Colonic mucosa (tissue), 4 donors: ENCODE measurements at places on chromosomes 7 and 10. TPM values are rescaled to one million over a fixed set of nuclear protein-coding genes. Genes with fewer than 3 reads are reported as not detected.

DNA sequence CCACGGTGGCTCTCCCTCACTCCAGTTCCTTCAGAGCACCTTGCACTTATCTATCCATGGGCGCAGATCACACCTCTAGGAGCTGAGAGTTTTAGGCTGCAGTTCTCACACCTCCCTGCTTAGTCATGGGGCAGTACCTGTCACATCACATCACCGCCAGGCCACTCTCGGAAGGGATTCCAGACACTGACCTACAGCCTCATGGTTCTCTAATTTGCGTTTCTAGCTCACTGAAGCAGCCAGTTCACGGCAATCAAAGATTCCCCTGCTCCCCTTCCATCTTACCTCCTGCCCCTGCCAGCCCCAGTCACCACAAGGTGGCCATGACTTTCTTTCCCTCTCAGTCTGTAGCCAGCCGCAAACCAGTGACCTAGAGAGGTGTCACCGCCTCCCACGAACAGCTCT lies 34.2 kb downstream of the ADRB1 start:
- DNase-seq, result no peak

- DNase-seq, result no peak
Measured at GRCh38 chr7:18626086-18626485, 130.5 kb downstream of the HDAC9 start.

DNA sequence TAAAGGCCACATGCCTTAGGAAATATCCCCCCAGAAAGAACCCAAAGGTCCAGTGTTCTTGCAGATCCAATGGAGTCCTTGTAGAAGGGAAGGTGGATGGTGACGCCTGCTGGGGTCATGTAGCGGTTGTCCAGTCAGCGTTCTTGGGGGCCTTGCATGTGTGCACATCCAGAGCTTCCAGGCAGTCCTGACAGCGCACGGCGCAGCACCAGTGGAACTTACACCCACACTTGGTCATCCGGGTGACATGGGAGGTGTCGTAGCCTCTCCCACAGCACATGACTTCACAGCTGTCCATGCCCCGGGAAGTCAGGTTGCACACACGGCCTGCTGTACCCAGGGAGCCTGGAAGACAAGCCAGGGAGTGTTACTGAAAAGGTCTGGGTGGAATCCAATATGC lies 44.8 kb downstream of the WNT2 start:
- no peak for DNase-seq

GRCh38 chr10:16843252-16843870 lies 26.1 kb upstream of the RSU1 start:
- no peak for DNase-seq

Gene SPDYE6
- total RNA-seq, result not detected
